ENCODE measurements at places on chromosomes 6 and 20.

- DNase-seq = no peak
Measured at GRCh38 chr20:39983655-39984054, 705.4 kb downstream of the MAFB start.

DNA sequence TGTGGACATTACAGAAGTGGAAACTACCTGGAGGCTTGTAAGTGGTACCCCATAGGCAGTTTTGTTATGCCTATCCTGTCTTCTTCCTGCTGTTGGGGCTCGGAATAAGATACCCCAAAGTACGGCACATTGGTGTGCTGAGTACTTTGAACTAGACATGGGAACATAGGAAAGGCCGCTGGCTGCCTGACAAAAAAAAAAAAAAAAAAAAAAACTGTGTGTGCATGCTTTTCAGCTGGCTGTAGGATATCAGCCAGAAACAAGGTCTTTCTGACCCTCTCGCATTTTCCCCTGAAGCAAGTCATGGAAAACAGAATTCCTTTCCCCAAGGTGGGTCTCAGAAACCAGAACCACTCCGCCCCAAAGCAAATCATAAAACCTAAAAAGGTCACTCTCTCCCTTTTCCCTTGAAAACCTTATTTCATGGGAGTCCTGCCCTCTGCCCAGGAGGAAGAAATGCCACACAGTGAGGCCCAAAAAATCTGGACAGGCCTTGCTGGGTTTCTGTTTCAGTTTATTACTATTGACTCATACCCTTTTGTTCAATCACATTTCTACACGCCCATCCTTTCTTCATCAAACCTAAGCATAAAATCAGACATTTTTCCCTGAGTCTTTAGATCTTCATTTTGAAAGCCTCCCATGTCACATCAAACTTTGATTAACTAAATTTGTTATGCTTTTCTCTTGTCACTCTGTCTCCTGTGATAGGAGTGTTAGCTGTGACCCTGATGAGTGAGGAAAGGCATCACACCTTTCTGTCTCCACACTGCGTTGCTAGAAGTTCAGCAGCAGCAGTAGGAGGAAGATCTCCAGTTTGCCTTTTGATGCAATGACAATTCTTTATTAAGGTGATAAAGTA, 17.2 kb downstream of the SLC2A12 start:
- no peak for DNase-seq

DNA sequence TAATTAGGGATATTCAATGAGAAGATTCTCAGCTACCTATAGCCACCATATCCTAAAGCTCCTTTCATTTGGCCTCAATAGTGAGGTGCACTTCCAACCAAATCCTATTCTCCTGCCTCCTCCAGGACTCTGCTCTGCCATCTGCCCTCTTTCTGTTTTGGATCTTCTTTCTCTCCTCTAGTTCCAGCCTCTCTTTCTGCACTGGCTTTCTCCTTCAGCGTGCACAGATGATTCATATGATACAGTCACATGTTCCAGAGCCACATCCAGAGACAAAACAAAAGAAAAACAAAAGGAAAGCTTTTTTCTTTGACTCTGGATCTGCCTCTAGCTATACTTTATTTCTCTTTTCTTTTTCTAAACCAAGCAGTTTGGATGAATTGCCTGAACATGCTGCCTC, 531.9 kb upstream of the MAN1A1 start:
- DNase-seq = no peak

DNA sequence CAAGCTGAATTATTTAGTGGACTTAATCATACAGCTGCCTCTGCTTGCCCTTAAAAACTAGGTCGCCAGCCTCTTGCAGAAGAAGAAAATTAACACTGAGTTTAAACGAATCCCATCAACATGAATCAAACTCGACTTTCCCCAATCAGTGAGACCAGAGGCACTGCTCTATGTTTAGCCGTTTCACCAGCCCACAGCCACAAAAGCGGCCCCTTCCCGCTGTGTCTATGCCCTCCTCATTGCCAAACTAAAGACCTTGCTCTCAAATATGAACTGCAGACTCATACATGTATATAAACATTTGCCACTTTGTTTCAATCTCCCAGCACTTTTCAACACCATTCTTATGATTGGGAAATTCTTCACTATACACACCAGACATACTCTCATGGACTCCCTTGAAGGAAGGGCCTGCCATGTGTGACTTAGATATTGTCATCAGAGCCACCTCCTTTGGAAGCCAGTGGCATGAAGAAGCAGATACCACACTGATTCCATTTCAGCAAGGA, 105.8 kb upstream of the ADGRF1 start:
- DNase-seq = no peak

- no peak for DNase-seq
Measured at GRCh38 chr6:137919502-137919823, 52.4 kb downstream of the TNFAIP3 start.

GRCh38 chr6:343960-344815, 47.4 kb upstream of the IRF4 start:
- no peak for DNase-seq

DNA sequence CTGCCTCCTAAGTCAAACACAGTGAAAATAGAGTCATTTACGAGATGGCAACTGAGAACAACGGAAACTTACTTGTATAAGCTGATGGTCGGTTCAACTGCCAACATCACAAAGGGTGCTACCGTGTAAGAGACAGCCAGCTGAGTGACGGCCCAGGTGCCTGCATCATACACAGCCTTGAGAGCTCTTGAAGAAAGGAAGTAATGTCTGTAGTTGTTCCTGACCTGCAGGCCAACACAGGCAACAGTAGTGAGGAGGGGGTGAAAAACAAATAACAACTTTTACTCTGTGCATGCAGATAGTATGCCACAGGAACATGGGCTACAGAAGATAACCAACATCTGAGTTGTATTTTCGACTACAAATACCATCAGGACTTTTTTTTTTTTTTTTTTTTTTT, 102.7 kb downstream of the MBOAT1 start:
- no peak for DNase-seq

All from activated T-cell treated with anti-CD3 and anti-CD28 coated beads, Interleukin-2, amount 50 U/mL, for 4 hours (primary cell).